CD4-positive, alpha-beta T cell treated with Interleukin-6 for 4 hours (primary cell): ENCODE measurements at places on chromosomes 16 and 17.

DNA sequence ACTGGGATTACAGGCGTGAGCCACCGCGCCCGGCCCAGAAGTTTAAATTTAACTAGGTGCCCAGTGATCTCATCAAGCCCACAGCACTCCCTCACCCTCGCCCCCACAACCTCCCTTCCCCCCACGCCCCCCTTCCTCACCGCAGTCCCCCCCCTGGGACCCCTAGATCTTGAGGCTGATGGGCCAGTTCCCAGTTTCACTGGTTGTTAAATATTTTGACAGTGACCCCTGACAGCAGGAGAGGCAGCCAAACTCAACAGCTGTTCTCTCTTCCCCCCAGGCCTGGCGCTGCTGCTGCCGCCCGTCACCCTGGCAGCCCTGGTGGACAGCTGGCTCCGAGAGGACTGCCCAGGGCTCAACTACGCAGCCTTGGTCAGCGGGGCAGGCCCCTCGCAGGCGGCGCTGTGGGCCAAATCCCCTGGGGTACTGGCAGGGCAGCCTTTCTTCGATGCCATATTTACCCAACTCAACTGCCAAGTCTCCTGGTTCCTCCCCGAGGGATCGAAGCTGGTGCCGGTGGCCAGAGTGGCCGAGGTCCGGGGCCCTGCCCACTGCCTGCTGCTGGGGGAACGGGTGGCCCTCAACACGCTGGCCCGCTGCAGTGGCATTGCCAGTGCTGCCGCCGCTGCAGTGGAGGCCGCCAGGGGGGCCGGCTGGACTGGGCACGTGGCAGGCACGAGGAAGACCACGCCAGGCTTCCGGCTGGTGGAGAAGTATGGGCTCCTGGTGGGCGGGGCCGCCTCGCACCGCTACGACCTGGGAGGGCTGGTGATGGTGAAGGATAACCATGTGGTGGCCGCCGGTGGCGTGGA is 15.6 kb downstream of the QPRT start:
- no peak for DNase-seq

GRCh38 chr17:76510831-76511244 is 9.6 kb upstream of the RHBDF2 start:
- no peak for DNase-seq

DNA sequence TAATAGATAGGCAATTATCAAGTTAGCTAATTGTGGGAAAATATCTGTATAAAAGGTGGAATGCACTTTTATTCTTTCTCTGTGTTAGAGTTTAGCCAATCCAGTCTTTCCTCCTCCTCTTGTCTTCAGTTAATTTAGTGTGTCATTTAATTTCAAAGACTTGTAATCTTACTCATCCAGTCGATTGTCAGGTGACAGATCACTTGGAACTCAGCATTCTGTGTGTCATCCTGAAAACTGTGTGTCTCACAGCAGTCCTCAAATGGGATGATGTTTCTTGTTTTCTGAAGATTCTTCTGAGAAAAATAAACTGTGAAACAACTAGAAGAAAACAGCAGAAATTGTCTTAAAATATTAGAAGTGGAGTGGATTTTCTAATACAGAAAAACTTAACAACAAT is 290 bp upstream of the KRTAP4-1 start:
- DNase-seq: no peak

DNA sequence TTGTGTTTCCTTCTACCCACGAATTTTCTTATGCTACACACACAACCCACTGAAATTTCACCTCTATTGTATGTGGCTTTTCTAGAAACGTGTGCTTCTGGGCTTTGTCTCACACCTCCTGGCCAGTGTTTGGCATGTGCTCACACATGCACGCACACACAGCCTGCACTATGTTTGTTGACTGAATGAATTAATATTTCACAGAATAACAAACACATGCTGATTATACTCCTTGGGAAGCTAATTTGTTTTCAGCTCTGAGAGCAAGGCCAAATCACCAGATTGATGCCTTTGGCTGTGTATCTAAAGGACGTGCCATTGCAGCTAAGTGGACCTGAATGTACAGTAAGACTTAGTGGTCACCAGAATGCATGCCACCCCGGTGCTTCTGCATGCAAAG is 210.7 kb downstream of the WWOX start:
- DNase-seq: no peak

GRCh38 chr17:16936536-16937310 is 35.2 kb downstream of the TNFRSF13B start:
- no peak for DNase-seq

DNA sequence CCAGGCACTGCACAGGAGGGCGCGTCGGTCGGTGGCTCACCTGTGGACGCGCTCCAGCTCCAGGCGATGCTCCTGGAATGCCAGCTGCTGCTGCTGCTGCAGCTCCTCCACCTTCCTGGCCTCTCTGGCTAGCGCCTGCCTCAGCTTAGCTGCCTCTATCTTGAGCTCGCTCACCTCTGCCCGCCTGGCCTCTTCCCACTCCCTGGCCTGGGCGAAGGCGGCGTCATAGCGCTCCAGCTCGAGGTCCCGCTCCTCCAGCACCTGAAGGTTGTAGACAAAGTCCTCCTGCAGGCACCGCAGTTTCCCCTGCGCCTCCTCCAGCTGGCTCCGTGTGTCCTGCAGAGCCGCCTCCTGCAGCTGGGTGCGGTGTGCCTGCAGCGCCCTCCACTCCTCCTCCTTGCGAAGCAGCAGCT is 11.1 kb downstream of the CCDC57 start:
- DNase-seq: no peak

- DNase-seq: no peak
These were observed 11.6 kb upstream of the ADGRG1 start for GRCh38 chr16:57616876-57617275.

- no peak for DNase-seq
These were observed 100.8 kb downstream of the HS3ST3A1 start for GRCh38 chr17:13500947-13501346.

DNA sequence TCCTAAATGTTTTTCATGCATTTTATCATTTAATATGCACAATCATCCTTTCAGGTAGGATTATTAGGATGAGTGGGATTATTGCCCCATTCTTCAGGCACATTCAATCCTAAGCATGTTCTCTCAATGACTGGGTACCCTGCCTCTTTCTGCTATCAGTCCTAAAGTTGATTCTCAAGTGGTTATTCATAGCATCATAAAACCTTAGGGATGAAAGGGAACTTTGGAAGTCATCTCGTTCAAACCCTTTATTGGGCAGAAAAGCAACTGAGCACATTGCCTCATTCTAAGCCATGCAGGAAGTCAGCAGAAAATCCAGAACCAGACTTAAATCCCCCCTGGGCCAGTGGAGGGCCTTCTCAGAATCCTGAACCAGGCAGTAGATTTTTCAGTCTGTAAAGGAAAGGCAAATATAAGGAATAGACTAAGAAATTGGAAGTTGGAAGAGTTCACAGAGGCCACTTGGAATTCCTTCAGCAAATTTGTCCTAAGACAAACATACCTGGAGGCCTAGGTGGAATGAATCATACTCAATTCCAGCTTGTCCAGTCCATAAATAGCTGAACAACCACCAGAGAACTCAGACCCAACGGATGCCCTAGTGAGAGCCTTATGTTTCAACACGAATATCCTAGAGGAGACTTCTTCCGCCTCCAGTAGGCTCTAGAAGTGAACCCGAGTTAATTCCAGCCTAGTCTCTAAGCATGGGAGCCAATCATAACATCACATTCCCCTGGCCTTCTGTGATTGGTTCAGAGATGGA is 62.7 kb downstream of the IRX6 start:
- no peak for DNase-seq

DNA sequence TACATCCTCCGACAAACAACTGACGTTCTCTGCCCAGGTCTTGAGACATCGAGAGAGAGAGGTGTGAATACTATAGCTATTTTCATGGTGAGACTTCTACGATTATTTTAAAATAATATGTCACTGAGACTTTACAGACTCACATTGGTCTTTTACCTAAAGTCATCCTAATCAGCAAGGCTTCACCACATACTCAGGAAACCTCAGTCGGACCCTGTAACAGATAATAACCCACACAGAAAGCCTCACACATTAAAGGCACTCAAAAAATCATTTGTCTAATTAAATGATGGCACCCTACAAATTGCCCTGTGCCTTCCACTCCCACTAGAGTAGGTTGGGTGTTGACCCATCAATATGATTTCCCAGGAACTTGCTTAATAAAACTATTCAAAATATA is 19.8 kb upstream of the SLC39A11 start:
- no peak for DNase-seq

DNA sequence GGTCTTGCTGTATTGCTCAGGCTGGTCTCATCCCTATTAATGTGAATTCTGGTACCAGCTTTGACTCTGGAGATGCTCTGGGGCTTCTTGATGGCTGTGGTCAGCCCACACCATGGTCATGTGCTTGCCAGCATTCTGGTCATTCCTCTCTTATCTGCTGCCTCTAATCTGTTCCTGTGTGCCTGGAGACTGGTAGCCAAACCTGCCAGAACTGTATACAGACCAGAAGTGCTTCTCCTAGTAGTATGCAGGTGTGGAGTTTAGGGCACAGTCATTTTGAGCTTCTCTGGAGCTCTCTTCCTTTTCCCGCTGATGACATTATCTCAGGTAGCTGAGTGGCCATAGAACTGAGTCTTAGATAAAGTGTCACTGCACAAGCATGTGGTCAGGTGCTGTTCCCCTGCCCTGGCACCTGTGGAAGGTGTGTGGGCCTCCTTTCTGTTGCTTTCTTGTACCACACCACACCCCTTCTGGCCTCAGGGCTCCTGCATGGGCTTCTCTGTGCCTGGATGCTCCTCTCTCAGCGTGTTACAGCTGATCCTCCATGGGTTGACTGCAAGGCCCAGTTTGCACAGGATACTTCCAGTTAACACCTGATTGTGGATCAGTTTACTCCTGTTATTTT is 162.7 kb downstream of the SPECC1 start:
- no peak for DNase-seq

DNA sequence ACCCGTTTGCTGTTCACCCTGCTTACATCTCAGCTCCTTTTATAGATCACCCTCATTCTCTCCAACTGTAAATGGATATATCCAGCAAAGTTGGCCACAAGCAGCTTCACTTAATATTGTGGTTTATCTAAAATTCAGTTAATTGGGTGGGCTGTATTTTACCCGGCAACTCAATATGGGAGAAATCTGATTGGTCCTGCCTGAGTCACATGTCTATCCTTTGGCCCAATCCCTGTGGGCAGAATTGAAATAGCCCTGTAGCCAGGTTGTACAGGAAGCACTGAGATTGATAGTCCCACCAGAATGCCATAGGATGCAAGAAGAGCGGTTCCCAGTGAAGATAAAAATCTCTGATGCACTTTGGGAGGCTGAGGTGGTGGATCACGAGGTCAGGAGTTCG is 73.2 kb downstream of the AIPL1 start:
- DNase-seq: no peak
